ENCODE measurements at places on chromosomes 5 and 9.

GRCh38 chr9:20379804-20380225 is 242.5 kb downstream of the MLLT3 start:
- DNase-seq, result no peak

- no peak for DNase-seq
Observed at GRCh38 chr5:93010037-93010436, 571.0 kb downstream of the NR2F1-AS1 start.

DNA sequence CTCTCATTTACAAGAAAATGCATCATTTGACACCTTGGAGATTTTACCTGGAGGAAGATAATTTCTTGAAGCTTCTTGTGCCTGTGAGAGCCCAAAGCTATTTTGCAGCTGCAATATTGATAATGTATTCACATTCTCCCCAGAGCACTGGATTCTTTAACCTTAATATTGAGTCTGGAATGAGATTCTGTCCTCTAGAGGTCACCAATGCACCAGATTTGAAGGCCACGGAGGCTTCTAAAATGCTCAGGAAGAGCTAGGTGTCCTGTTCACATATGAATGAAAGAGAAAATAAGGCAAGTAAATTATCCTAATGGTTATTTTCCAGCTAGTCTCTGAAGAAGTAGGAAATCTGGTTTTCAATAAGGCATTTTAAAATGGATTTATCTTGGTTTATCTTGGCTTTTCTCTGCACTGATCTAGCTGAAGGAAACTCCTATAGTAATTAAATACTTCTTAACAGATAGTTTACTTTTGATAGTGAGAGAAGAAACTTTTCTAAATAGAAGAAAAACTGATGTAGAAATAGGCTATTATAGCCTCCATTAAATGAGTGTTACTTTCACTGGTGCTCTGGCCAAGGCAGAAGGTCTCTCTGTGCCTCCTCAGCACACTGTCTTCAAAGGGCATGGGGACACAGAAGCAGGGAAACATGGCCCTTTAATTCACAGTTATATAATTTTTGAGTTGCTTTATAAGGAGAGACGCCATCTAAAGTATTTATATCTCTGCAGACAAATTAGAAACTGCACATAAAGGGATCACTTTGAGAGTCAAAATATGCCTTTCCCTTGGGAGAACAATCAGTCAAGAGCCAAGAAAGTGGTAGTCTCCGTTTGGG is 297.0 kb upstream of the ACTBL2 start:
- peak; percentile 28 for DNase-seq

GRCh38 chr9:112348257-112349007 is 15.0 kb upstream of the PTBP3 start:
- peak; percentile 75 for DNase-seq

DNA sequence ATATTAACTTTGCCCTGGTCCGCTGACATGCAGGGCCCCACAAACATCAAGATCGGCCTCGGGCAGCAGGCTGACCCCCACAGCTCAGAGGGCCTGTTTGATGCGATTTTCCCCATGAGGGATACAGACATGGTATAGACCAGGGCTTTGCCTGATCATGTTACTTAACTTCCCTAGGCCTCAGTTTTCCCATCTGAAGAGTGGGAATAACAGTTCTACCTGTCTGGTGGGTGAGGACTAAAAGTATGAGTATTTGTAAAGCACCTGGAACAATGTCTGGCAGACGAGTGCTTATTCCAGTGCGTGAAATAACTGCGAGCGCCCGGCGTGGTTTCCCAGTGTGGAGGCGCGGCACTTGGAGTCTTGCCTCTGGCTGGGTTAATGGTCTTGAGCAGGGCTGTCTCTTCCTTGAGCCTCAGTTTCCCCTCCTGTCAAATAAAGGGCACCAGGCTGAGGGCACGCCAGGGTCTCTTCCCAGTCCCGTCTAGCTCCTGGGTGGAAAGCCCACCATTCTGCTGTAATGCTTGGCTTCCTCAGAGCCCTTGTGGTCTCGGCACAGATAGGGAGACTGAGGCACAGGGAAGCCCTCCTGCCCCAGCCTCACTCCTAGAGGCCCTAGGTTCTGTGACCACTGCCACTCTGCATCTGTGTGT is 47.2 kb downstream of the ASS1 start:
- DNase-seq, result no peak

- DNase-seq, result peak; percentile 11
Observed at GRCh38 chr9:93149361-93149760, 15.3 kb upstream of the NINJ1 start.

DNA sequence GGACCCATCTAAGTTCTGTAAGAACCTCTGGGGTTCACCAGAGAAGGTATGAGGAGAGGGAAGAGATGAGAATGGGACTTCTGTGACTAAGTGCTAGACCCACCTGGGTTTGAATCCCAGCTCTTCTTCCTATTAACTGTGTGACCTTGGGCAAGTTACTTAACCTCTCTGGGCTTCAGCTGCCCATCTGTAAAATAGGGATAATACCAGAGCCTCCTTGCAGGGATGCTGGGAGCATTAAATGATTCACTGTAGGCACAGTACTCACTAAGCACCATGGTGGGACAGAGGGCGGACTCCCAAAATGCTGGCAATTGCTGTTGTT is 53.6 kb downstream of the WHRN start:
- DNase-seq, result no peak

GRCh38 chr5:148090773-148091250 is 27.0 kb downstream of the SPINK5 start:
- DNase-seq, result peak; percentile 3

GRCh38 chr9:125522328-125522725 is 184.7 kb downstream of the MAPKAP1 start:
- no peak for DNase-seq

DNA sequence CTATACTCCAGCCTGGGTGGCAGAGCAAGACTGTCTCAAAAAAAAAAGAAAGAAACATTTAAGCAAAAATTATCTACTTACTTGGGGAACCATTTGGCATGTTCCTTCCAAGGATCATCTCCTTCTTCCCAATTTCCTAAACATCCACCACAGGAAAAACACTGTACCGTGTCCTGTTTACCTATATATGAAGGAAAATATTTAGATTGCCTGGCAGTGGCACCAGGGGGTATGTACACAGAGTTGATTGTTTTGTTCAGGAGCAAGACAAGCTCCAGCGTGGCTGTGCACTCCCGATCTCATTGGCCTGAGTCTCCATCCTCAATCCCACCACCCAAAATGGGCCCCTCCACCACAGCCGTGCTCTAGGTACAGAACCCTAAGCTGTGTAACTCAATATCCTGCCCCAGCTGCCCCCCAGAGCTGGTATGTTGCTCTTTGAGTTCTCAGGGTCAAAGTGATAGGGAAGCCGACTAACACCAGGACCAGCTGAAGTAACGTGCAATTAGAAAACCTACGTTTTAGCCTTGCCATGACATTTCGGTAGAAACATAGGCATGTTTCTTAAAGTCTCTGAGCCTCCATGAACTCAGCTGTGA is 13.8 kb downstream of the NAIP start:
- no peak for DNase-seq

- no peak for DNase-seq
Observed at GRCh38 chr5:108905805-108906204, 158.1 kb downstream of the FER start.

DNA sequence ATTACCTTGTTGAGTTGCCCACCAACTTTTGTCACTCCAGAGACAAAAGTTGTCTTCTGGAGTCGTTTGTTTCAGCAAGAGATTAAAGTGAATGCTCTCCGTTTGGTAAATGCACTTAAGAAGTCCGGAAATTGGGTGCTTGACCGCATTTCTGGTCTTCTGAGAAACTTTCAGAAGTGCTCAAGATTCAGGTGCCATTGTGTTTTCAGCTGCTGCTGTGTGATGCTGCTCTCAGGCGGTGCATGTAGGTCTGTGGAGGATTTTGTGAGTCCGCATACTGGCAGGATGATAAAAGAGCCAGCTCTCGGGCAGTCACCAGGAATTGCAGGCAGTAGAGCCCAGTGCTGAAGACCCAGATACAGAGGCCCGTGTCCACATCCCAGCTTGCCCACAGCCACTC is 5.9 kb upstream of the NFIL3 start:
- no peak for DNase-seq

DNA sequence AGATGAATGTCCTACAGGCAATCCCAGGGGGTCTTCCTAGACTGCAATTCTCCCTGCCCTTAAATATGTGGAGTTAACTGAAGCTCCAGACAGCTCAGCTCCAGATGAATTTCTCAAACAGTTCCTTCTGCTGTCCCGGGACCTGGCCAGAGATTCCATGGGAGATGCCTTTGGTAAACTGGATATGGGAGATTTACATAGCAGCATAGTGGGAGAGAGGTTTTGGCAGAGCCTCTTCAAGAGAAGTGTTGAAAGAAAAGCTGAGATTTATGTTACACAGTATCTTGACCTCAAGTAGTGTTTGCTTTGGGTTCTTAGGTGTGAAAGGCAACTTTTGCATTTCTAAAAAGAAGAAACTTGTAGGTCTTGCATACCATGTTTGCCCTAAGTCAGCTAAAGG is 364.9 kb downstream of the ARRDC3 start:
- no peak for DNase-seq

DNA sequence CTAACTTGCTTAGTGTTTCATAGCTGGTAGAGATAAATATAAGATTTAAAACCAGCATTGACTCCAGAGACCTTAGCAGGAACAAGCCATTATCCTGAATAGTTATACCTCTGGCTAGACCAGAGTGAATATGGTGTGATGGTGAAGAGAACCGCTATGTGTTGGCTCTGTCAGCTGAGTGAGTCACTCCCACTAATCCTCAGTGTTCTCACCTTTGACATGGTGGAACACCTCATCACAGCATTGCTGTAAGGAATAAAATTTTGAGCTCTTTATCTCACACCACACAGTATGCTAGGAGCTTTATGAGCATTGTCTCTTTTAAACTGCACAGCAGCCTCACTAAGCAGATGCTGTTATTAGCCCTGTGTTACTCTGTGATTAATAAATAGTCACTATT is 90.7 kb upstream of the DHFR start:
- DNase-seq, result no peak

DNA sequence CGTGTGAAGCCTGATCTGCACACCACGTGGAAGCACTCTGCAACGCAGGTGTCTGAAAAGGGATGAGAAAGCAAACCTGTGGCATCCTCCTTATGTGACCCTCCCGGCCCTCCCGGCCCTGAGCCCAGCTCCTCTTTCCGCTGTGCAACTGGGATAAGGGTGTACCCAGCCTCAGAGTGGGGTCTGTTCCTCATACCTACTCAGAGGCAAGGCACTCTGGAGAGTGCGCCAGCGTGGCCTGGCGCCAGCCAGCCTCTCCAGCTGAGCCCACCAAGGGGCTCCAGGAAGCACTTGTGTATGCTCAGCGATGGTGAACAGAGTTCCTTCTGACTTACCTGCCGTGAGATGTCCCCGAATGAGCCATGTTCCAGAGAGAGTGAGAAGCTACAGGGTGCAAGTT is 102.8 kb downstream of the IRX1 start:
- no peak for DNase-seq

DNA sequence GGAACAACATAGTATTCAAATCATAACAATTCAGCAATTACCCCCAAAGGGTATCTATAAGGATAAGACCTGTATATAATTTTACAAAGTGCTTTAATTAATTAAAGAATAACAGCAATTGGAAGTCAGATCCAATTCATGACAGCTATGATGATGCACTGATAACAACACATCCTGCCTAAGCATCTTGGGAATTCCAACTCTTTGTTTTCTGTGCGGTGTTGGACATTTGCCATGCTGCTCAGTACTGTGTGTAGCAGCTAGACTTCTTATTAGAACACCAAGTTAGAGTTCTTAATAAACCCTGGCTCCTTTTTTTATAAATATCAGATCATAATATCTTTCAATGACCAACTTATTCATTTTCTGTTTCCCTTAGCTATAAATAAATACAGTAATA is 209.0 kb downstream of the SEC61B start:
- DNase-seq, result no peak

DNA sequence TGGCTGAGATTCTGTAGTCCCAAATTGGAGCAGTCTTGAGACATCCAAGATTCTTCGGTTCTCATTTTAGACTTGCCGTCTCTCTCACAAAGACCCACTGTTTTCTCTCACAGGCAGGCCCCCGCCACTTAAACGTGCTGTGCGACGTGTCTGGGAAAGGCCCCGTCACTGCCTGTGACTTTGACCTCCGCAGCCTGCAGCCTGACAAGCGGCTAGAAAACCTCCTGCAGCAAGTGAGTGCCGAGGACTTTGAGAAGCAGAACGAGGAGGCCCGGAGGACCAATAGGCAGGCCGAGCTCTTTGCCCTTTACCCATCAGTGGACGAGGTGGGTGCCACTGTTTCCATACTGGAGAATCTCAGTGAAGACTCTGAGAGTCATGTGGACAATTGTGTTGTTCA is 97.2 kb downstream of the DOCK8 start:
- no peak for DNase-seq

GRCh38 chr5:68216245-68217046 is 890 bp downstream of the PIK3R1 start:
- peak; percentile 67 for DNase-seq

DNA sequence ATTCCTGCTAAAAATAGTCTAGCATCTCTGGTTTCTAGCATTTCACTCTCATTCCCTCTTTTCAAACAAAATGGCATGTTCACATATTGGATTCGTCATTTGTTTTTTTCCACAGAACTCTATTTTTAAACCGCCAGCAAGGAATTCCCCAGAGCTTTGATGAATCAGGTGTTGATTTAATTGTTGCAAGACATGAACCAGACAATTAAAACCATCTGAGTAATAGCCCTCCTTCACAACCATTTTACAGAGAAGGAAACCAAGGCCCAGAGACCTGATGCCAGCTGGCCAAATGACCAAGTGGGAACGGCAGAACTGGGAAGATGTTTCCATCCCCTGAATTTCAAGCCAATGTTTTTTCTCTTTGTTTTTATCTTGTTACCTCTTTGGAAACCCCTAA is 167.0 kb downstream of the CAAP1 start:
- DNase-seq, result no peak

- DNase-seq, result no peak
Observed at GRCh38 chr9:79976257-79977073, 404.7 kb downstream of the TLE4 start.

DNA sequence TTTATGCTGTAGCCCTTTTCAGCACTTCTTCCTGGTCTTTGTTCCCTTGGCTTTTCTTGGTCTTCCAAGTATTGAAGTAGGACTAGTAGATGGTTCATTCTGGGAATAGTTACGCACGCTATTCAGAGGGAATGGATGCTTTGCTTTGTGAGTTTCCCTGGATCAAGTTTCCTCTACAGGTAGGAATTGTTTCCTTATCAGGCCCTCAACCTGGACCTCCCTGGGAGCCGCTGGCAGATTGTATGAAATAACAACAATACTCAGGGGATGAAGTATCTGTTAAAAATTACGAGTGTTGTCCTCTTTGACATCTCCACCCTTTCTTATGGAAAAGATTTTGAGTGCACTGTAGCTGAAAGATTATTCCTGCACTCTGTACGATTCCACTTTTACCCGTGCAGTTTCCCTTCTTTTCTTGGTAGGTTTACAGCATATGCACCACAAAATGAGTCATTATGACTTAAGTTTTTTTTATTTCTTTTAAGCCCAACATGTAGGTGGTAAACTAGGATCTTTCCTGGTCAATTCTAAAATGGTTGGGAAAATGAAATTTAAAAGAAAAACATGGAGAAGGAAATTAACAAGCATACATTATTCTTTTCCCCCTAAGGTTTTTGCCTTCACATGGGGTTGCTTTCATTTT is 57.9 kb downstream of the ARHGAP26 start:
- DNase-seq, result no peak

Measured in activated CD4-positive, alpha-beta T cell treated with anti-CD3 and anti-CD28 coated beads, Interleukin-2, Interleukin-4, amounts not matched to agents 100 ng/mL and 50 ng/mL, durations not matched to agents 16 hours and 8 hours (primary cell).